ENCODE measurements at places on chromosomes 1 and 21.

GRCh38 chr1:184502161-184502560 lies 115.3 kb downstream of the C1orf21 start:
- no peak for DNase-seq

- no peak for DNase-seq
Measured at GRCh38 chr1:54124472-54124871, 28.3 kb downstream of the CDCP2 start.

DNA sequence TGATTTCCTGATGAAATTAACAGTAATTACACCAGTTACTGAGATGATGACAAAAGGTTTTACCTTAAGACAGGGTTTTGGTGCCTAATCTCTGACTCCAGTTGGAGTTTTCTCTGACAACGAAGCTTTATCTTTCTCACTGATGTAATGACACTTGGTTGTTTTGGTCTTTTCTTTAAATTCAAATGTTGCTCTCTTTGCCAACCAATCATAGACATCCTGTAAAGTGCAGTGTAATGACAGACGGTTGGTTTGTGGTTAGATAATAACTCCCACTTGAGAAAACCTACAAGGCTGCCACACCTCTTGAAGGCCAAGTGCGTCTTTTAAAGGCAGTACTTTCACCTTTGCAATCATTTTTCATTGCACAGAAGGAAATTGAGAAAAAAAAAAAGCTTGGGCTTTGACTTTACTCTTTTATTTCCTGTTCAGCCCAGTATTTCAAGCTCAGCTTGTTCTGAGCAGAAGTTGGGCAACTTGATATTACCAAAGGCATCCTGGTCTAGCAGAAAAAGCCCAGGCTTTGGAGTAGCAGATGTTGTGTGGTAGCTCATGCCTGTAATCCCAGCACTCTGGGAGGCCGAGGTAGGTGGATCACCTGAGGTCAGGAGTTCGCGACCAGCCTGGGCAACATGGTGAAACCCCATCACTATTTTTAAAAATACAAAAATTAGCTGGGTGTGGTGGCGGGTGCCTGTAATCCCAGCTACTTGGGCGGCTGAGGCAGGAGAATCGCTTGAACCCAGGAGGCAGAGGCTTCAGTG lies 14.9 kb downstream of the PDIK1L start:
- no peak for DNase-seq

- DNase-seq = no peak
Measured at GRCh38 chr1:60916906-60917305, 165.5 kb upstream of the NFIA start.

GRCh38 chr1:38046333-38046883 lies at the start of gene POU3F1:
Gene POU3F1, minus strand, starts transcription at chr1:38046793. Its CDS starts 50 bp downstream, at chr1:38046743.
- DNase-seq = no peak

DNA sequence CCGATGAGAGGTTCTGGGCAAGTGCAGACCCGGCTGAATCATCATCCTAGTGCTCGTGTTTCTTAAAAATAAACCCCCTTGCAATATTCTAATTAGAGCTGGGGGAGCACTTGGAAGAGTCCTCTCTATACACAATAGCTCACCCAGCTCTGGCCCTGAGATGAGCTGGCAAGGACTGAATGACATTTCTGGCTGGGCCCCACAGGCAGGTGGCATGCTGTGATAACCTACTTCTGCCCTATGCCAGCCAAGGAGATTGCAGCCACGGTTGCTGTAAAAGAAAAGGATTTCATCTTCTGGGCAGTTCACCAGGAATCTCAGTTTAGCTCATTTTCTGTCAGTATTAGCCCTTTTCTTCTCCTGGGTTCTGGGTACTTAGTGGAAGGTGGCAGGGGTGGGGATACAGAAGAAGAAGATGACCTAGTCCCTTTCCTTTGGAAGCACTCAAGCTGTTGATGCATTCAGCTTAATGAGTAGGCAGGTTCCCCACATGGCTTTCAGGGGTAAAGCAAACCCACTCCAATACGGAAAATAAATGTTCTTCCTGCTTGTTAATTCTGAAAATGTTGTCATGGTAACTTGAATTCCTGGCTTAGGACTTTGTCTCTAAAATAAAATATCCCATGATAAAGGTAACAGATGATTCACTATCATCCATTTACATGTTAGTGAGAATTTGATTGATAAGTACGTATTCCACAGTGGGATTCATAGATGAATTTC lies 32.2 kb downstream of the VASH2 start:
- DNase-seq = no peak
